ENCODE measurements at places on chromosomes 3 and 15.
A peak's percentile ranks its signal among the peaks of the same experiment; 100 is the strongest.

DNA sequence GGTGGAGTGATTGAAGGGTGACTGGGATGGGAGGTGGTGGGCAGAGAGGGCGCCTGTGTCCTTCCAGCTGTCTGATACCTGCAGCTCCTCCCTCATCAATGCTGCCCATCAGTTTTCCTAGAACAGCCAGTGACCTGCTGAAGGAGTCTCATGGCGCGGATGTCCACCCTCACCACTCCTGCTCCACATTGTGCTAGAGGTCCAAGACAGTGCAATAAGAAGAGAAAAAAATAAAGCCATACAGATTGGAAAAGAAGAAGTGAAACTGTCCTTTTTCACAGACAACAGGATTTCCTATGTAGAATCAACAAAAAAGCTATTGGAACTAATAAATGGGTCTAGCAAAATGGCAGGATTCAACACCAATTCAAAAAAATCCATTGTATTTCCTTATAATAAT is 7.4 kb downstream of the ZDHHC19 start:
- no peak for DNase-seq

DNA sequence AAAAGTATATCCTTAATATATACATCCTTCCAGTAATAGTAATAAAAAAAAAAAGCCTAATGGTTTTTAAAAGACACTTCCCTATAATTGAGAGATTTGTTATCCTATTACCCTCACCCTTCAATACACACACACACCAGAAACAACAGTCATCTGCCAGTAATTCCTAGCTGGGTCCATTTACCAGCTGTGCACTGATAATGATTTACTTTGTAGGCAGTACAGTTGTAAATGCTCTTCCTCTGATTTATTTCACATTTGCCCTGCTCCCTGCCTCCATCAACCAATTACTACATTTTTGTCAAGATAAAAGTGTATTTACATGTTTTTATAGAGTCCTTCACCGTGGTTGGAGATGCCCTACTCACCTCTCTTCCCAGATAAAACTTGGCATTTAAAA is 12.4 kb downstream of the TPM1 start:
- DNase-seq = no peak

GRCh38 chr3:186583831-186584230 is 13.3 kb downstream of the DNAJB11 start:
- no peak for DNase-seq

- no peak for DNase-seq
Observed at GRCh38 chr3:38367779-38368178, 21.2 kb downstream of the XYLB start.

DNA sequence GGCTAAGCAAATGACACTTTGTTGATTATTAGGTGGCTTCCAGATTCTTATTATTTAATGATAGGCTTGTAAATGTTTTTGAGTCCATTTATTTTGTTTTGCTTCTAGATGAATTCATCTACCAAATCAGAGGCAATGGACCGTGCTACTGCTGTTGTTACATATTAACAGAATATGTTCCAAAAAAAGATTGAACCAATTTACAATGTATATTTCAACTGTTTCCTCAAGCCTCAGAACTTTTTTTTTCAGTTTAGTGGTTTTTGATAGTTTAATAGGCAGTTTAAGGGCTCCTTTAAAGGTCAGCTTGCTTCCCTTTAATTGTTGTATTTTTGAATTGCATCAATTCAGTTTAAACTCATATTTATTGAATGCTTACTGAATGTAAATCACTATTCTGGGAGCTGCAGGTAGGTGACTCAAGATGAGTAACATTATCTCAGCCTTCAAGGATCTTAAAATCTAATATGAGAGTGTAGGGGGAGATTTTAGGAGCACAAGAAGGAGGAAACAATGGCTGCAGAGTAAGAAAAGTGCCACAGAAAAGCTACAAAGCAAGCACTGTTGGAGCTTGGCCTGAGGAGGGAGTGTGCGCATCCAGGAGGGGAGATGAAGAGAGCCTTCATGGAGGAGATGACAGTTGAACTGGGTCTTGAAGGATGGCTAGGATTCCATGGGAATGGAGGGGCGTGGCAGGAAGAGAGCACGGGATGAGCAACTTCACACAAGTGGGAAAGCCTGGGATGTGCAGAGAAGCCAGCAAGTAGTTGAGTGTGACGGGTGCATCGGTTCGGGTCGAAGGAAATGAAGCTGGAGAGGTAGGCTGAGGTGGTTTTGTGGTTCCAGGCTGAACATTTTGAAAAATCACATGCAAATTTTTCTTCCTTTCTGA is 14.7 kb downstream of the MAP2K1 start:
- DNase-seq = no peak

DNA sequence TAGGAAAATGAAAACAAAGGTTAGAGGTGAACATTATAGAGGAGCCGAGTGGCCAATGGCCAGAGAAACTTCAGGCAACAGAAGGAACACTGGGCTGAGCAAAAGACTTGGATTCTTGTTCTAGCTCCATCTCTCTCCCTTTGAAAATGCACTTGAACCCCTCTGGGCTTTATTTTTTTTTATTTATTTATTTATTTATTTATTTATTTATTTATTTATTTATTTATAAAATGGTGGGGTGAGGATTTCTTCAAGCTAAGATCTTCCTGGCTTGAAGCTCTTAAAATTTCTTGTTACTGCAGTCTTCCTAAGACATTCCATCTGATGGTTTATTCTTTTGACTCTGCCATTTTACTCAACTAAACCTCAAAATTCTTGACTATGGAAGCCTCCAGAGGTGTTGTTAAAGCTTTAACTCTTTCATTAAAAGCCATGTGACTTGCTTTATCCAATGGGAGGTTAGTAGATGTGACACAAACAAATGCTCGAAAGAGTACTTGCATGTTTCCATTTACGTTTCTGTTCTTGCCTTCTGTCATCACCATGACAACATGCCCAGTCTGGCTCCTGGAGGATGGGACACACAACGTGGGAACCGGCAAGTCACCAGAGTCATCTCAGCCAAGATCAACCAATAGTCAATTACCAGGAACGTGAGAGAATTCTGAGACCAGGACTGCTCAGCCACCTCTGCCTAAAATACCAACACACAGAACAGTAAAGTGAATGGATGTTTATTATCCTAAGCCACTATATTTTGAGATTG is 325.2 kb upstream of the CTNNB1 start:
- DNase-seq = no peak

GRCh38 chr3:175411946-175412345 is 552.8 kb downstream of the NAALADL2 start:
- DNase-seq = no peak

DNA sequence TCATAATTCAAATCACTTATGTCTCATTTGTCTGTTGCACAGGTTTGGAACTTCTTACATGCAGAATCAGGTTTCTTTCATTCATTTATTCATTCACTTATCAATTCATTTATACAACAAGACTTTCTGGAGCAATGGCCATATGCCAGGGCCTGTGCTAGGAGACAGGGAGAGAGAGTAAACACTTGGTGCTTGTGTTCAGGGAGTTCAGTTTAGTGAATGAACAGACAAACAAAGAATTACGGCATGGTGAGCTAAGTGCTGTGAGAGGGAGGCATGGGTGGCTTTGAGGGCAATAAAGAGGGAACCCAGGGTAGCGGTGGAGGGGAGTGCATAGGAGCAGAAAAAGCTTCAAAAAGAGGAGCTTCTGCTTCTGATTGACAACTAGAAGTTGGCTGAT is 8.5 kb upstream of the IREB2 start:
- no peak for DNase-seq

DNA sequence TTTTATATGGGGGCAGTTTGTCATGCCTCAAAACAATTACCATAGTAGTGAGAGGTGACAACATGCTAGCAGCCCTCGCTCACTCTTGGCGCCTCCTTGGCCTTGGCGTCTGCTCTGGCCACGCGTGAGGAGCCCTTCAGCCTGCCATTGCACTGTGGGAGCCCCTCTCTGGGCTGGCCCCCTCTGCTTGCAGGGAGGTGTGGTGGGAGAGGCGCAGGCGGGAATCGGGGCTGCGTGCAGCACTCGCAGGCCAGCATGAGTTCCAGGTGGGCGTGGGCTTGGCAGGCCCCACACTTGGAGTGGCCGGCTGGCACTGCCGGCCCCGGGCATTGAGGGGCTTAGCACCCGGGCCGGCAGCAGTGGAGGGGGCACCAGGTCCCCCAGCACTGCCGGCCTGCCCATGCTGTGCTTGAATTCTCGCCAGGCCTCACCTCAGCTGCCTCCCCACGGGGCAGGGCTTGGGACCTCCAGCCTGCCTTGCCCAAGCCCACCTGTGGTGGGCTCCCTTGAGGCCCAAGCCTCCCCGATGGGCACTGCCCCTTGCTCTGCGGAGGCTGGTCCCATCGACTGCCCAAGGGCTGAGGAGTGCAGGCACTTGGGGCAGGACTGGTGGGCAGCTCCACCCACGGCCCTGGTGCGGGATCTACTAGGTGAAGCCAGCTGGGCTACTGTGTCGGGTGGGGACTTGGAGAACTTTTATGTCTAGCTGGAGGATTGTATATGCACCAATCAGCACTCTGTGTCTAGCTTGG is 38.8 kb upstream of the EIF5A2 start:
- DNase-seq = no peak

GRCh38 chr3:126101521-126101982 is 17.6 kb upstream of the SLC41A3 start:
- DNase-seq = no peak

DNA sequence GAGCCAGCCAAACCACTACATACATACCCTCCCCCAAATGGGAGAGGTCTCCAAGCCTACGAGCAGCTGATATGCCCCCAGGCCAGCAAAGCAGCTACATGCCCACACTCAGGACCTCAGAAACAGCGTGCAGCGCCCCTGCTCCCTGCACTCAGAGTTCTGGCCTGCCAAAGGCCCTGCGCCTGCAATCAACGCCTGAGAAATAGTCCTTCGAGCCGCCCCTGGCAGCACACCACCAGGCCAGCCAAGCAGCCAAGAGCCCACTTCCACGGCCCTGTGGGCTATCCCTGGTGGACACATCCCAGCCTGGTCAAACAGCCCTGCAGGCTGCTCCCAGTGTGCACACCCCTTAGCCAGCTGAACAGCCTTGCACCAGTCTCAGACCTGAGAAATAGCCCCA is 139.1 kb downstream of the DMXL2 start:
- no peak for DNase-seq

DNA sequence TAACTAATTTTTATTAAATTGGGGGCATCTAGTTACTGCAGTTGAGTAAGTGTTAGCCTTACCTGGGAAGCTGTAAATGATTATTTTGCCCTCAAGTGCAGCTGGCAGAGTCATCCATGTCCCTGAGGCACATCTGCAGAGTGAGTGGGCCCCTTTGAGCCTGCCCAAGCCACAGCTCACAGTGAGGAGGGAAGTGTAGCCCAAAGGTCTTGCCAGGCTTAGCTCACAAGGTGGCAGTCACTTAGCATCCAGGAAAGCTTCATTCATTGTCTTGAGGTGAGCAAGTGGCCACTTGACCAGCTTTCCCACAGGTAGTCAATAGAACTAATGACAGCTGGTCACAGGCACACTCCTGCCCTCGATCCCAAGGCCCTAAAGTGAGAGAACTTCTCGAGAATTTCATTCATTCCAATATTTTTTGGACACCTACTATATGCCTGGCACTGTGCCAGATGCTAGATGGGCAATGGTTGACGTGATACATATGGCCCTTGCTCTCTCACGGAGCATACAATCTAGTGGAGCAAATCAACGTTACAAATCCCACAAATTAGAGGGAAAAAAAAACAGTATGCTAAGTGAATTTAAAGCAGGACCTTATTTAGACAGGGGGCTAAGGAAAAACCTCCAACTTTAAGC is 163.3 kb upstream of the IL12A start:
- DNase-seq = no peak

GRCh38 chr3:72100080-72100511 is 315.1 kb upstream of the PROK2 start:
- no peak for DNase-seq

DNA sequence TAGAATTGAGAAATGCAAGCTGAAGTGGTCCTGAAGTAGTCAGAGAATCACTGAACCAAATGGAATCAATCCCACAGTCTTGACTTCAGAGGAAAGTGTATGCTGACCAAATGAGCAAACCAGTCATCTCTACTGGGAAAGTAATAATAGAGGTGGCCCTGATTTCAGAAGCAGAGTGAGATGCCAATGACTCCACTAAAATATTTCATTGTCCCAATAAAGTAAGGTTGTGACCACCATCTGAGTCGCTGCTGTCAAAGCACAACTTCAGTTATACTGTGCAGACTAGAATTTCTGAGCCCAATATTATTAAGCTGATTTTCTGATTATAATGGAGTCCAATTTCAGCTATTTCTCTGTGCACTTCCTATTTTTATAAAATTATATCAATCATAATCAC is 334.4 kb upstream of the THBS1 start:
- DNase-seq = no peak

- no peak for DNase-seq
Observed at GRCh38 chr3:16174389-16174788, at the start of gene GALNT15. TSS of gene GALNT15 (plus strand) at chr3:16174680. CDS start at chr3:16175152, 472 bp downstream.

GRCh38 chr3:126259411-126260391 is 79.3 kb upstream of the ALDH1L1 start:
- DNase-seq = peak; percentile 17

DNA sequence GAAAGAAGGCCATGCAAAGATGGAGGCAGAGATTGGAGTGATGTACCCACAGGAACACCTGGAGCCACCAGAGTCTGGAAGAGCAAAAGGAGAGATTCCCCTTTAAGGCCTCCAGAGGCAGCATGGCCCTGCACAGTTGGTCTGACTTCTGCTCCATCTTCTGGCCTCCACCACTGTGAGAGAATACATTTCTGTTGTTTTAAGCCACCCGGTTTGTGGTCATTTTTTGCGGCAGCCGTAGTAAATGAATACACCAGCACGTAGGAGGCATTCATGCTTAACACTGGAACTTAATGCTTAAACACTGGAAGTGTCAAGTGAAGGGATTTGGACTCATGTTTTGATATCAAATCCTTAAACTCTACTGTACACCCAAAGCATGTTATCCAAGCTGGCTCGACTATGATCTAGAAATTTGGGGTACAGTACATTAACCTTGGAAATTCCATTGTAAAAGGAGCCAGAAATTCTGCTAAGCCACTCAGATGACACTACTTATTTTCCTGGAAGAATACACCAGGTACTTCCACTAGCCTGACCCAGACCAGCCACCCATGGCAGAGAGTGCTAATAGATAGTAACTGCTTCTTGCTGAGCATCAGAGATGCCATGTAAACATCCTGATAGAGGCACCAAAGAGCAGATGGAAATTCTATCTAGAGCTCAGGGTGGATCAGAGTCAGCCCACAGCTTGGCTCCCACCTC is 190.9 kb downstream of the ADAMTS9 start:
- DNase-seq = no peak

DNA sequence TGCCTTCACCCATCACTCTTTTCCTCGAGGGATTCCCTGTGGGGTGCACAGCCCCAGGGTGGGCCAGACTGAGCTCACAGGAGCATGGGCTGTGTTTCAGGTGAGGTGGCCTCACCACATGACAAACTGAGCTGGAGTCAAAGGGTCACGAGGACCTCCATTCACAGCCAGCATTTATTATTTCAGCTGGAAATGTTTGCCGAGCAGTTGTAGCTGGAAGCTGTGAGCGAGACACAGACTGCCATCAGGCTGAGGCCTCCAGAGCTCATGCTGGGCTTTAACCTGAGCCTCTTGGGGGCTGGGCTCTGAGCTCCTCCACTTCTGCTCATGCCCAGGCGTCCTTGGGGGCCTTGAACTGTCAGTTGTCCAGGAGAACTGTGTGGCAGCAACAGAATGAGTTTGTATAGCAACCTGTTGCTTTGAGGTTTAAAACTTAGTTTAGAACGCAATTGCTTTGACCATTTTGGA is 57.5 kb downstream of the FLNB start:
- DNase-seq = no peak
